Astrocyte of the spinal cord (primary cell): ENCODE measurements at places on chromosomes 2 and 18.

DNA sequence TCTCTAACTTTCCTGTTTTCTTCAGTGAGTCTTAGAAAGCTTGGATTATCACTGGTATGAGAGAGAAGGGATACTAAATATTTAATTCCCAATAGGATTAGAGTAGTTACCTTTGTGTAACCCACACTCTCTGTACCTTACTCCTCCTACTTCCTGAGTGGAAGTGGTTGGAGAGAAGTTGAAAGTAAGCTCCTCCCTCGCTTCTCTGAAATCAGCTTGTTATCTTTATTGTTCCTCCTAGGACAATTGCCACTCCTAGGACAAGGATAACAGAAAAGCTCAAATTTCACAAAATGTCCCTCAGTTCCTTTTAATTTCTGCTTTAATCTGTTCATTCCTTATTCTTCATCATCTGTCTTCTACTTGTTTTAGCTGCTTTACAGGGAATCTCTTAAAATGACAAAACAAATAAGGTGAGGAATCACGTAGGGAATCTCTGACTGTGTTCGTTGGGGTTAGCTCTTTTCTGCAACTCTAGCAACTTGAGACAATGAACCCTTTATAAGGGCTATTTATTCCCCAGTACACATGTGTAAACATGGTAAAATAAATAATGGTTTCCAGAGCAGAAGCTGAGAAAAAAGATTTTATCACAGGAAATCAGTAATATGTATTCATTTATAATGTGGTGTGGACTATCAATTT, 8.6 kb downstream of the ITPRID2 start:
- DNase-seq: no peak

DNA sequence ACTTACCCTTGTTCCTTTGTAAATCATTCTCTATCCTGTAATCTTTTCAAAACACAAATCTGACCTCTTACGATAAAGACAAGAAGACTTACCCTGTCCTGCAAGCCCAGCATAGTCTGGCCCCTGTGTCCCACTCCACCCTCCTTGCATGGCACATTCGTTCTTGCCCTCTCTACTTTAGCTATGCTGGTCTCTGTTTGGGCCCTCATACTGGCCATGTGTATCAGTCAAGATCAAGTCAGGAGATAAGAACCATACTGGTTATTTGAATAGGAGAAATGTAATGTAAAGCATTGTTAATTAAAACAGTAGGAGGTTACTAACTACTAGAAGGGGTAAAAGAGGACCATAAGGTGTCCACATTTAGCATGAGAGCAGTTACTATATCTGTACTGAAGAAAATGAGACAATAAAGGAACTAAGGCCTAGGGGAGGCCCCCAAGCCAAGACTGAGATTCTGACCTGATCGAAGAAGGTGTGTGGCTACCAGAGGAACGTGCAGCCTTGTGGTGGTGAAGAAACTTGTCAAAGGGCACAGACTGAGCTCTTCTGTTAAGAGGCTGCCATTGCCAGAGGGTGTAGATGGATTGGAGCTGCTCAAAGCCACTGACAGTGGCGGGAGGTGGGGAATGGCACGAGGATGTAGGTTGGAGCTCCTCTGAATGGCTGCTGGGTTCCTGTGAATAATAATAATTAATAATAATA, 80.8 kb downstream of the KCTD18 start:
- no peak for DNase-seq

GRCh38 chr2:237222601-237223041, 136.9 kb downstream of the COPS8 start:
- no peak for DNase-seq

GRCh38 chr2:203893401-203893800, 25.8 kb downstream of the CTLA4 start:
- no peak for DNase-seq

- DNase-seq: no peak
Measured at GRCh38 chr2:240556553-240557100, 1.2 kb downstream of the ANKMY1 start.

DNA sequence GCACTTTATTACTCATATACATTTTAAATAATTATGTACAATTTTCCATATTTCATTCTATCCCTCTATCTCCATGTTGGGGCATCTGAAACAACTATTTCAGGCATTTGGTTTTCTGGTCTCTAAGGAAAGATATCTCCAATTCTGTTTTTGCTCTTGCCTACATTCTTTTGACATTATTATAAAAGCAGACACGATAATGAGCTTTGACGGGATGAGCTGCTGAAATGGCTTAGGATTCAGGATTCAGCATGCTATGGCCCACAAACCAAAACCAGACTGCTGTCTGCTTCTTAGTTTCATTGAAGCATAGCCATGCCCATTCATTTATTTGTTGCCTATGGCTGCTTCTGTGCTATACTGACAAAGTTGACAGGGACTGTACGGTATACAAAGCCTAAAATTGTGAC, 42.7 kb upstream of the GLS start:
- DNase-seq: peak; percentile 52

DNA sequence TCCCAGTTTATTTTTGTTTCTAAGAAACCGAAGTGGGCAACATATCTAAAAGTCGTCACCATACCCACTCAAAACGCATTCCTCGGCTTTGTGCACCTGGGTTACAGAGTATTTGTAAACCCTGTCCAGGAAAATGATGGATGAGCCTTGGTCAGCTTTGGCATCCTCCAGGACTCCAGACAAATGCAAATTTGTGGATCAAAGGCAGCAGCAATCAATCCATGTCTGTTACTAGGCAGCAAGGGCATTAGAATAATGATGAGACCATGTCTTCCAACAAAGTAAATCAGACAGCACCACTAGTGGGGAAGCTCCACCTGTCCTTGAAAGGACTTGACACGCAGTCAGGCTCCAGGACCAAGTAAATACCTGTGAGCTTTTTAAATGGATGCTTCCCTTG, 672.6 kb upstream of the GYPC start:
- no peak for DNase-seq

DNA sequence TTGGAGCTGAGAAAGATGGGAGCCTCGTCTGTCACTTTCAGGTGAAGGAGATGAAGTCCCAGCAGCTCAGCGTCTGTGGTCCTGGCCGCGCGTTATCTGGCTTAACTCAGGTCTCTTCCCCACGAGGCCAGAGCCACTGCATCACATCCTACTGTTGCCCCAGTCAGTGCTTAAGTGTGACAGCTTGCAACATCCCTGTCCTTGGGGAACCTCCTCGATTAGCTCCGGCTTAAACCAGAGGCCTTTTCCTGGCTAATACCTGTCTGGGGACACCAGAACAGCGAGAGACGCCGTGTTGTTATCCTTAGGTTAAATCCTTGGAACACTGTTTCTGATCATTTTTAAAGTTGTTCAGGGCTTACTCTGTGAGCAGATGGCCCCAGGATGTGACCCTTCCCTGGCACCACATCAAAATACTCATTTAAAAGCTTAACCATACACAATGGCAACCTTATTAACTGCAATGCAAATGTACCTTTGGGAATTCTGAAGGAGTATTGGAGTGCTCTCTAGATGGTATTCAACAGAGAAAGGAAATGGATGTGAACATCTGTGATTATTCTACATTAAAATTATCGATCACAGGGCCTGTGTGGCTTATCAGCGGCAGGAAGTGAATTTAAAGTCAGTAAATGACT, 61.2 kb upstream of the SPP2 start:
- no peak for DNase-seq

DNA sequence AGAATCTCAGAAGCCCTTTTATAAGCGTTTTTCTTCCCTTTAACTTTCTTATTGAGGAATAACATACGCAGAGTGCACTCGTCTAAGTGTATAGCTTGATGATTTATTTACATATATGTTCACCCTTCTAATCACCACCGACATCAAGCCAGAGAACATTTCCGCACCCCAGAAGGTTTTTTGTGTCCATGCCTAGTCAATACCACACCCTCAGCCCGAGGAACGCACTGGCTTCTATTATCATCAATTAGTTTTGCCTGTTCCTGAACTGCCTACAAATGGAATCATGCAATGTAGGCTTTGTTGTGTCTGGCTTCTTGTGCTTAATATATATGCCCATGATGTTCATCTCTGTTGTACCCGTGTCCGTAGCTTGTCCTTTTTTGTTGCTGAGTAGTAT, 27.7 kb downstream of the SDC1 start:
- no peak for DNase-seq

DNA sequence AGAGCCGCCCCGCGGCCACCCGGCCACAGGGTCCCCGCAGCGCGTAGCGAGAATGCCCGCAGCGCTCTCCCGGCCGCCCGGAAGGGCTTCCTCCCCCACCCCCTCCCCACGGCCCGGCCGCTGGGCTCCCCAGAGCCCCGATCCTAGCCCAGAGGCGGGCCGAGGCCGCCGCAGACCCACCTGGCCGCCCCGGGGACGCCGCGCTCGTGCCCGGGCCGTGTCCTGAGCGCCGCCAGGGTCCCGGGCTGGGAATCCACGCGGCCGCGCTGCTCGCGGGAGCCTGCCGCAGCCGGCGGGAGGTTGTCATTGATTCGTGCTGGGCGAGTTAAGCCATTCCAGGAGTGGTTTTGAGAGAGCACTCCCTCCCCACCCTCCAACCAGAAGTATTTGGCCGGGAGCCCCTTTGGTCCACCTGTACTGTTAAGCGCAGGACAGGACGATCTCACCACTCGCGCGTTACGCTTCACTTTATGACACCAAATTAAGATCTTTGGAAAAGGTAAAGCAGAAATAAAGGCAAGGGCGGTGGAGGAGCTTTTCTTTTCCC, 206.4 kb upstream of the SMAD2 start:
- DNase-seq: no peak

DNA sequence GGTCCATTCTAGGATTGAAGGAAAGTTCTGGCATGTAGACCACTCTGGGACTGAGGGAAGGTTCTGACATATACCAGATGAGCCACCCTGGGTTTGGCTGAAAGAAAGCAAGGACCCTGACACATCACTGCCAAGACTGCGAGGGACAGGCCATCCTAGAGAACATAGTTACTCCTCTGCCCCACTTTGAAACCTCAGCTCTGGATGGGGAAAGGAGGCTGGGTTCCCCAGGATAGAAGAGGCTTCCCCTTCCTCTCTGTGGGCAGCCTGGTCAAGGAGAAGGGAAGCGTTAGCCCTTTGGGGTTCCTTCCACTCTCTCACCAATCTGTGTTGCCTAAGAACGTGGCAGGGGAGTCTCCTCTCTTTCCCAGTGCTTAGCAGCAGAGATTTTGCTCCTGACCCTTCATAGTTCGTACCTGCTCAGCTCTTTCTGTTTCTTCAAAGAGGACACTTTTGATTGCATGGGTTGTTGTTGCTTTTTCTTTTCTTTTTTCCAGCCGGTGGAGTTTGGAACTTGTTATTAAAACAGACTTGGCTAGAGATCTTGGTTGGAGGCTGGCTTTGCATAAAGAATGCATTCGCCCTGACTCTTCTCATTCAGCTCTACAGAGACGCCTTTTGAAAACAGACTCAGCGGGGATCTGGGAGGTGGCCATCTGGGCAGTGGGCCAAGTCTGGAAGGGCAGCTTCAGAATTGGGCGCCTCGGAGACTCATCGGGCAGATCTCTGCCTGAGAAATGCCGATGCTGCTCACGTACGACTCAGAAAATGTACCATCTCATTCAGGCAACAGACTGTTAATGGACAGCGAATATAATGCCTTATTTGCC, 166.1 kb downstream of the CLIP4 start:
- DNase-seq: peak; percentile 80

- no peak for DNase-seq
Measured at GRCh38 chr2:194725169-194725568, 931.9 kb upstream of the SLC39A10 start.

DNA sequence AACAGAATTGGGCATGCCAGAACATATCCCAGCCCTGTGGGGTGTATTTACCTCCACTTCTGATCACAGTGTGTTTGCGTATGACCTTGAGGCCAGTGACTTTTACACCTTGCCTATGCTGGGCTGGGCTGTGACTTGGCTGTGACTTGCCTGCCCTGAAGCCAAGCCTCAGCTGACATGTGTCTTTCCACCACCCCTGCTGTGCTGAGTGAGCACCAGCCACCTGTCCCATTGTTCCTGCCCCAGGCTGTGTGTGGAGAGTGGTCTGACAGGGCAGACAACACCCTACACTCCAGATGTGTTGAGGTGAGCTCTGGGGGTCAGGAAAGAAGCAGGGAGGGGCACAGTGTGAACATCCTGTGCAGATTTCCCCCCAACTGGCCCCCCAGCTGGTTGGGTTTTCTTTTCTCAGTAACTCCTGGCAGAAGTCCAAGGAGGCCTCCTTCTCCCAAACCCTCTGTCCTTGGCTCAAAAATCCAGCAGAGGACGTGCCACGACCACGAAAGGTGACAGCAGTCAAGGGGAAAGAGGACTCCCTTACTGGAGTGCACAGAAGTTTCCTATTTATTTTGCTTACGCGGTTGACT, 5.1 kb upstream of the STEAP3 start:
- peak; percentile 68 for DNase-seq

GRCh38 chr2:240919786-240920782, 13.9 kb downstream of the CROCC2 start:
- DNase-seq: no peak

DNA sequence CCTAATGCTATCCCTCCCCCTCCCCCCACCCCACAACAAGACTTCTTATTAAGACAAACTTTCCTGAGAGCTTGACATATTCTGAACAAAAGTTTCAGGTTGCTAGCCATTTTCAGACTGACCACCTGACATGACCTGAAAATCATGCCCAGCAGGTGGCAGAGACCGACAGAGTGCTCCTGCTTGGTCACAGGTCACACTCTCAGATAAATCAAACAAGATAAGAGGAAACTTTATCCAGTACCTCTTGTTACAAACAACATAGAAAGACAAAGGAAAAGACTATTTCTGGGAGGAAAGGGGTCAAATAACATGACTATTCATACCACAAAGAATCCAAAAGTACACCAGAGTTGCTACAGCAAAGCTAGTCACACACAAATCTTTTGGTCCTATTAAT, 107.4 kb downstream of the TMEM200C start:
- DNase-seq: no peak

DNA sequence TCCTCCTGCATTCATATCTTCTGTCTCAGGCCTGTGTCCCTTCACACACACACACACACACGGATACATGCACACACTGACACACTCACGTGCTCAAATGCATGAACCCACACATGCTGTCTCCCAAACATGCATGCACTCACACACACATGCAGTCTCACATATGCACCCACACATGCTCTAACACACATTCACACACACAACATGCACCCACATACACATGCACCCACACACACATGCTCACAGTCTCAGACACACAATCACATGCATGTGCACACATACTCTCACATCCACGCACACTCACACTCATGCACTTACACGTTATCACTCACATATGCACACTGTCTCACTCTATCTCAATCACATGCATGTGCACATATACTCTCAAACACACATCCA, 1.9 kb upstream of the CD226 start:
- no peak for DNase-seq

DNA sequence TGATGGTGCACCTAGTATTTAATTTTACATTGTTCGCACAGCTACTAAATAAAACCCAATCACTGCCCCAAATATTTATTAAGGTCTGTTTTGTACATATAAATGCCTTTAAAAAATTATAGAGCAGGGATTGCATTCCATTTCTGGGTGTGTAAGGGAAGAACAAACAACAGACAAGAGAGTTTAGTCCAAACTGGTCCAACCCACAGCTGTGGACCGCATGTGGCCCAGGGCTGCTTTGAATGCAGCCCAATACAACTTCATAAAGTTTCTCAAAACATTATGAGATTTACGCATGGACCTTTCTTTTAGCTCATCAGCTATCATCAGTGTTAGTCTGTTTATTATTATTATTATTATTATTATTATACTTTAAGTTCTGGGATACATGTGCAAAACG, 114.8 kb upstream of the LRATD1 start:
- DNase-seq: no peak
